DND-41 (cell line): ENCODE measurements at places on chromosomes 16 and 17.

DNA sequence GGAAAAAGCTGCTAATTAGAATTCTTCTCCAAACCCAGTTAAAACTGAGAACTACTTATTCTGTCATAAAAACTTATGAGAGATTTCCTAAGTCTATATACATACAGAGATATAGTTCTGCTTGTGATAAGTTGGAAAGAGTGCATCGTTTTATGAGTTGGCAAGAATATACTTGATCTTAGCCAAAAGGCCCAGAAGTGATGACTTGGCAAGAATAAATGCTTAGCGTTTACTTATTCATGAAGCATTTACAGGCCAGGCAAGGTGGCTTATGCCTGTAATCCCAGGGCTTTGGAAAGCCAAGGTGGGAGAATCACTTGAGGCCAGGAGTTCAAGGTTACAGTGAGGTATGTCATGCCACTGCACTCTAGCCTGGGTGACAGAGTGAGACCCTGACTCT is 81.7 kb downstream of the CYB561 start:
- no peaks in the 10 kb centered on the region for H3K4me1 ChIP-seq
- peaks cover 6% of the 10 kb centered on the region; the same call in 1 of the 2 replicates for H3K36me3 ChIP-seq
- no peaks in the 10 kb centered on the region for H3K27me3 ChIP-seq
- no peak overlapping the region for H3K4me3 ChIP-seq
- no peak overlapping the region for H3K27ac ChIP-seq
- DNase-seq: no peak

DNA sequence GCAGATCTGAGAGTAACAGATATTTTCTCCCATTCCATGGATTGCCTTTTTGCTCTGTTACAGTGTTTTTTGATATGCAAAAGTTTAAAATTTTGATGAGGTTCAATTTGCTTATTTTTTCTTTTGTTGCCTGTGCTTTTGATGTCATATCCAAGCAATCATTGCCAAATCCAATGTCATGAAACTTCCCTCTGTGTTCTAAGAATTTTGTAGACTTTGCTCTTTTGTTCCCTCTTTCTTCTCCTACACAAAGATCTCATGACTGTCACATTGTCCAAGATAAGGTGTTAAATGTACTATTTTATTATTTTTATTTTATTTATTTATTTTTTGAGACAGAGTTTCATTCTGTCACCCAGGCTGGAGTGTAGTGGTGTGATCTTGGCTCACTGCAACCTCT is 18.9 kb upstream of the KCNH6 start:
- no peak overlapping the region for H3K27ac ChIP-seq
- H3K36me3 ChIP-seq: no peaks in the 10 kb centered on the region

- DNase-seq: no peak
- H3K36me3 ChIP-seq: peaks cover 19% of the 10 kb centered on the region
- H3K4me3 ChIP-seq: no peak overlapping the region
- no peaks in the 10 kb centered on the region for H3K4me1 ChIP-seq
- H3K27me3 ChIP-seq: no peaks in the 10 kb centered on the region
Observed at GRCh38 chr16:24980077-24980793, 34.9 kb downstream of the ARHGAP17 start.

- no peak overlapping the region for H3K27ac ChIP-seq
- H3K4me1 ChIP-seq: no peaks in the 10 kb centered on the region
- H3K36me3 ChIP-seq: no peaks in the 10 kb centered on the region
- H3K4me3 ChIP-seq: no peak overlapping the region
- no peaks in the 10 kb centered on the region for H3K27me3 ChIP-seq
Observed at GRCh38 chr17:17533901-17534441, 37.8 kb upstream of the RASD1 start.

DNA sequence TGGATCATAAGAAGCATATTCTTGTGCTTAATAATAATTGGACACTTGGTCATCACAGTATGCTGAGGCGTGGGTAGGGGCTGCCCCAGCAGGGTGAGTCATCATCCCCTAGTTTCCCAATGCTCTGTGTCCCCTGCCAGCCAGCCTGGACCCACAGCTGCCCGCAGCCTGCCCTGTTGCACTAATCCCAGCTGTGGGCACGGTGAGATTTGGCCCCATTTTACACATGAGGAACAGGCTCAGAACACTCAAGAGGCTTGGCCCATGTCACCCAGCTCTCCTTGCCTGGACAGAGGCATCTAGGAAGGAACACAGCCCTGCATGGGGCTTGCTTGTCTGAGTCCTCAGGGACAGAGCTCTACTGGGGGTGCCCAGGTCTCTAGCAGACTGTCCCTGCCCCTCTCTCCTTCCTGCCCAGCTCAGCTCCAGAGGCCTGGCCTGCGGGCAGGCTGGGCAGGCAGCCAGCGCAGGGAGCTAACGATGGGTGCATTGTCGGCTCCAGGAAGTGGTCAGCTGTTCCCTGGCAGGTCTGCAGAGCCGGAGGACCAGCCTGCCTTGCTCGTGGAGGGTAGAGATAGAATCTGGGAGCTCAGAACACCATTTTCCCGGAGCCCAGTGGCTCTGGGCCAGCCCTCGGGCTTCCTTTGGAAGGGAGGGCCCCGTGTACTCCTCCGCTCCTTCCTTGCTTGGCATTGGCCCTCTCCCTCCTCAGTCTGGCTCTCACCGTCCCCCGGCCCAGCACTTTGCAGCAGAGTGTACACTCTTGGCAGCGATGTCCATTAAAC is 189.4 kb downstream of the RAB11FIP4 start:
- H3K27ac ChIP-seq: no peak overlapping the region
- DNase-seq: no peak
- no peaks in the 10 kb centered on the region for H3K27me3 ChIP-seq

GRCh38 chr16:71339236-71340171 is 19.0 kb upstream of the CALB2 start:
- no peaks in the 10 kb centered on the region for H3K36me3 ChIP-seq
- no peaks in the 10 kb centered on the region for H3K27me3 ChIP-seq
- H3K27ac ChIP-seq: no peak overlapping the region
- no peak overlapping the region for H3K4me3 ChIP-seq
- DNase-seq: no peak

DNA sequence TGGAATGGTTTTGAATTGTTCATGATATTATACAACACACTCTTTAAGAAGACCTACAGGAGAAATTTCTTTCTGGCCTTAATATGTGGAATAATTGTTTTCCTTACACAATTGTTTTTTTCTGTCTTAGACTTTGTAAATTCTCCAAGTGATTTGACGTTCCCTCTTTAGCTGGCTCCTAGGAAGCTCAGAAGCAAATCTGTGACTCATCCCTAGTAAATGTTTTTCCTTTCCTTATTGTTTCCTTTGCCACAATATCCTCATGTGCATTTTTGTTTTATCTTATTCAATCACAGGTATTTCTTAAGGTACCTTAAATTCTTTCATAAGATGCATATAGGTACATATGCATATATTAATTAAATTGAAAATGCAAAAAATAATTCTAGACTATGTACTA is 13.5 kb downstream of the KIAA0753 start:
- no peaks in the 10 kb centered on the region for H3K4me1 ChIP-seq
- H3K27ac ChIP-seq: no peak overlapping the region
- H3K27me3 ChIP-seq: no peaks in the 10 kb centered on the region
- H3K36me3 ChIP-seq: peaks cover 82% of the 10 kb centered on the region
- H3K4me3 ChIP-seq: no peak overlapping the region
